ENCODE measurements at places on chromosomes 13 and 19. TPM values are rescaled to one million over a fixed set of nuclear protein-coding genes. Genes with fewer than 3 reads are reported as not detected.

DNA sequence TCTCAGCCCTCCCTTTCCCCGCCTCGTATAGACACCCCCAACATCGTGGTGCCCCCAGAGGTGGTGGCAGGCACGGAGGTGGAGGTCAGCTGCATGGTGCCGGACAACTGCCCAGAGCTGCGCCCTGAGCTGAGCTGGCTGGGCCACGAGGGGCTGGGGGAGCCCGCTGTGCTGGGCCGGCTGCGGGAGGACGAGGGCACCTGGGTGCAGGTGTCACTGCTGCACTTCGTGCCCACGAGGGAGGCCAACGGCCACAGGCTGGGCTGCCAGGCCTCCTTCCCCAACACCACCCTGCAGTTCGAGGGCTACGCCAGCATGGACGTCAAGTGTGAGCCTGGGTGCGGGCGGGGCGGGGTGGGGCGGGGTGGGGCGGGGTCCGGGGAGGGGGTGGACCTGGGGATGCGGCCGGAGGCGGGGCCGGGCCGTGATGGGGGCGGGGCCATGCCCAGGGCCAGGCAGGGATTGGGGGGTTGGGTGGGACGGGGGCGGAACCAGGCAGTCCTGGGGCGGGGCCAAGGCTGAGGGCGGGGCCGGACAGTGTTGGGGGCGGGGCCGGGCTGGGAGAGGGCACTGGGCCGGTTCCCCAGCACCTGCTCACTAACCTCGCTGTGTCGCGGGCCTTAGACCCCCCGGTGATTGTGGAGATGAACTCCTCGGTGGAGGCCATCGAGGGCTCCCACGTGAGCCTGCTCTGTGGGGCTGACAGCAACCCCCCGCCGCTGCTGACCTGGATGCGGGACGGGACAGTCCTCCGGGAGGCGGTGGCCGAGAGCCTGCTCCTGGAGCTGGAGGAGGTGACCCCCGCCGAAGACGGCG, 7.8 kb downstream of the MAG start:
- no peak for DNase-seq

DNA sequence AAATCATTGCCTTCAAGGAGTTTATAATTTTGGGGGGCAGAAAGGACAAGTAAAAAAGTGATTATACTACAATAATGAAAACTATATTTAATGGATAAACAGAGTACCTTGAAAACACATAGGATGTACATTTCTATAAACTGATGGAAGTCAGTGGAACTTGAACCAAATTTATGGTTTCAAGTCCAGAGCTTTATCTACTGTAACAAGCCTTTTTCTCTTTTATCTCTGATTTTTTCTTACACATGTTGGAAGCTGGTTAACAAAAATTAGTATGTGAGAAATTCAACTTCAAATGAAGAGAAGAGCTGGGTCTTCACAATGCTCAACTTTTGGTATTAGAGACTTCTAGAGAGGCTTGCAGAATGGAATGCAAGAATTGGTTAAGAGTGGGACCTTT, 393.6 kb downstream of the LMO7 start:
- DNase-seq: no peak

Gene ZNF681
- total RNA-seq: 1.8 TPM

Gene NKG7
- 8.9 TPM for total RNA-seq

All from sciatic nerve (tissue), 2 donors.